ENCODE measurements at places on chromosomes 5 and 9. TPM values are rescaled to one million over a fixed set of nuclear protein-coding genes. Genes with fewer than 3 reads are reported as not detected.
A peak's percentile ranks its signal among the peaks of the same experiment; 100 is the strongest.

Gene MCC
- 1.2 TPM for polyA plus RNA-seq

Gene OMD
- 3.0 TPM for polyA plus RNA-seq

Gene MEIKIN
- polyA plus RNA-seq: 0.31 TPM

Gene C9orf43
- polyA plus RNA-seq: 0.60 TPM

Gene CDKN2A
- polyA plus RNA-seq: 1.7 TPM

Gene HAVCR2
- polyA plus RNA-seq: 3.6 TPM

Gene DMRT3
- not detected for polyA plus RNA-seq

Gene NR6A1
- 1.8 TPM for polyA plus RNA-seq

Gene ORM2
- not detected for polyA plus RNA-seq

GRCh38 chr5:75711151-75711550, 6.1 kb downstream of the POC5 start:
- no peak overlapping the region for H3K27ac ChIP-seq
- H3K4me1 ChIP-seq: peaks cover 5% of the 10 kb centered on the region
- H3K36me3 ChIP-seq: no peaks in the 10 kb centered on the region

- H3K4me1 ChIP-seq: peaks cover 32% of the 10 kb centered on the region
- no peaks in the 10 kb centered on the region for H3K27me3 ChIP-seq
- peak; percentile 66 for DNase-seq
- H3K4me3 ChIP-seq: no peak overlapping the region
- H3K27ac ChIP-seq: no peak overlapping the region
Measured at GRCh38 chr9:134723037-134723436, 81.4 kb downstream of the COL5A1 start.

GRCh38 chr5:135426102-135427082, 20.8 kb downstream of the DCANP1 start:
- no peaks in the 10 kb centered on the region for H3K27me3 ChIP-seq
- no peaks in the 10 kb centered on the region for H3K36me3 ChIP-seq
- DNase-seq: no peak
- no peak overlapping the region for H3K27ac ChIP-seq

GRCh38 chr5:65730910-65731309, 8.9 kb downstream of the NLN start:
- no peak overlapping the region for H3K27ac ChIP-seq
- no peaks in the 10 kb centered on the region for H3K36me3 ChIP-seq
- no peaks in the 10 kb centered on the region for H3K27me3 ChIP-seq
- H3K4me1 ChIP-seq: no peaks in the 10 kb centered on the region

DNA sequence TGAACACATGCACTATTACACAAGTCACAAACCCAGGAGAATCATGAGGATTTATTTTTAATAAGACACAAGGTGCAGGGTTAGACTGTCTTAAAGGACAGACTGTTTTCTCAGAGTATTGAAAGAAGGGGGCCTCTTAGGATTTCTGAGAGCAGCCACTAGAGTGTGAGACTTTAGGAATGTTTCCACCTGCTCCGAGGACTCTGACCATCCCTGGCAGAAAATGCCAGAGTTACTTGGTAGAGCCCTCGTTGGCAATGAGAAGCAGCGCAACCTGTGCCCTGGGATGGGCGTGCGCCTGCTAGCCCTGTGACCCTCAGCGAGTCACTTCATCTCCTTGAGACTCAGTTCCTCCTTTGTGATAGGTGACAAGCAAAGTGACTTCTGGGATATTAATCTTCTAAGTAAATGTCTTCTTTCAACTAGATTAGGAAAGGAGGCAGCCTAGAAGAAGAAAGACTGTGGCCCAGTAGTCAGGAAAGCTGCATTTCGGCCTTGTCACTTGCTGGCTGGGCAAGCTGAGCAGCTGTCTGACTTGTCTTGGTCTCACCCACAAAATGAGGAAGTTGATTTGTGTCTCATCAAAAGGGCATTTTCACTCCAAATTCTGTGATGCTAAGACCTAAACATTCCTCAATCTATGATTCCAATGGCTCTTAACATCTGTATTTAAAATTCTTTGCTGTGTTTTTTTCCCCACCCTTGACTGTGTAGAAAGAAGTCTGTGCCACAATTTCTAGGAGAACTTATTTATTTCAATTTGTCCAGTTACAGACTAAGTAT, 60.5 kb downstream of the PTCD2 start:
- no peak overlapping the region for H3K4me3 ChIP-seq
- no peak overlapping the region for H3K27ac ChIP-seq
- no peaks in the 10 kb centered on the region for H3K27me3 ChIP-seq
- no peaks in the 10 kb centered on the region for H3K36me3 ChIP-seq

GRCh38 chr5:54090495-54091120, 219.8 kb downstream of the ARL15 start:
- H3K4me3 ChIP-seq: no peak overlapping the region
- DNase-seq: no peak

- no peak for DNase-seq
- no peaks in the 10 kb centered on the region for H3K27me3 ChIP-seq
- no peaks in the 10 kb centered on the region for H3K4me1 ChIP-seq
- H3K4me3 ChIP-seq: no peak overlapping the region
Measured at GRCh38 chr5:173823721-173824567, 64.2 kb upstream of the CPEB4 start.

DNA sequence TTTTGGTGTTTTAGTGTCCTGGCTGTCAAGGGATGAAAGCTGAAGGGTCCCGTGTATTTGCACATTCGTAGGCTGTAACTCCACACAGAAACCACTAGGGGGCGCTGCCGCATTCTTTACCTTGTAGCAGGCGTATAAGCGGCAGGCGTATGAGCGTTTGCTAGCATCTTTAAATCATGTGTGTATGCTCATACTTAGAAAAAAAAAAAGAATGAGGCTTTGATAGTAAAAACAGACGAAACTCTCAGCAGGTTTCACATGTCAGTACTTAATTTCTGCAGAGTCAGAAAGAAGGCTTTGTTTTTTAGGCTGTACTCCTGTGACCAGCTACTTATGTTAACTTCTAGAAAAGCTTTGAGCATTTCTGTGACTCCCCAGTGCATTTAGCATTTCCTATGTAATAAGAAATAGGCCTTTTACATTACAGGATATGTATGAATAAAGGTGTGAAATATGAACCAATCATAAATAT, 218.8 kb upstream of the ADAMTSL1 start:
- no peak overlapping the region for H3K27ac ChIP-seq
- H3K36me3 ChIP-seq: no peaks in the 10 kb centered on the region

DNA sequence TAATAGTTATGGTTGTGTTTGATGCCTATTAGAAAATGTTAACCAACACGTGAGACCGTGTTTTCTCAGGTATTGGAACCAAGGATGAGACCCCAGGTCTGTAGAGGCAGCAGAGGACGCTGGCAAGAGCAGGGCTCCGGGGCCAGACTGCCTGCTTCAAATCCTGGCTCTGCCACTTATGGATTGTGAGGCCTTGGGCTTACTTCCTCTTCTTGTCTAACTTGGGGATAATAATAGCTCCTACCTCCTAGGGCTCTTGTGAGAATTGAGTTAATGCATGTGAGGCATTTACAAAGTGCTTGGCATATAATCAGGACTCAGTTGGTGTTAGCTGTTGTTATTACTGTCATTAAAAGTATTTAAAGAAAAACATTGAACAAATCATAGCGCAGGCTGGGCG, 85.5 kb upstream of the PITX1 start:
- no peak overlapping the region for H3K27ac ChIP-seq
- H3K4me3 ChIP-seq: no peak overlapping the region
- H3K36me3 ChIP-seq: no peaks in the 10 kb centered on the region
- no peaks in the 10 kb centered on the region for H3K4me1 ChIP-seq
- no peak for DNase-seq

- H3K27me3 ChIP-seq: no peaks in the 10 kb centered on the region
- no peak for DNase-seq
- no peaks in the 10 kb centered on the region for H3K36me3 ChIP-seq
- peaks cover 8% of the 10 kb centered on the region for H3K4me1 ChIP-seq
- H3K4me3 ChIP-seq: no peak overlapping the region
Measured at GRCh38 chr9:130409246-130409645, 35.5 kb upstream of the ASS1 start.

GRCh38 chr9:1647776-1648175, 367.4 kb upstream of the SMARCA2 start:
- H3K27ac ChIP-seq: no peak overlapping the region
- no peak overlapping the region for H3K4me3 ChIP-seq
- DNase-seq: no peak

DNA sequence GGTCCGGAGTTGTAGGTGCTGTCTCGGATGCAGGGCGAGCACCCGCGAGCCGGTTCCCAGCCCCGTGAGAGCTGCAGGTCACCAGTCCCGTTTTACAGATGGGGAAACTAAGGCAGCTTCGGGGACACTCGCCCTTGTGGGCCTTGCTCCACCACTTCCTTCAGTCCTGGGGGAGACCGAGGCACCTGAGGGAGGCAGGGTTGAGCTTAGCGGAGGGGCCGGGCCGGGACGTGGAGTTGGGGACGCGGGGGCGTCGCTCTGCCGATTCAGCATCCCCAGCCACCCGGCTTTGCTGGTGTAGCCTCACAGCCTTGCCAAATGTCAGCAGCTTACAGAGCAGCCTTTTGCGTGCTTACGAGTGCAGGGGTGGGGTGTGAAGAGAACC, 530 bp downstream of the BBLN start:
- H3K27ac ChIP-seq: peak overlapping the region; percentile 75
- DNase-seq: no peak
- peaks cover 12% of the 10 kb centered on the region for H3K4me1 ChIP-seq

- no peak overlapping the region for H3K27ac ChIP-seq
- no peaks in the 10 kb centered on the region for H3K36me3 ChIP-seq
- H3K4me3 ChIP-seq: no peak overlapping the region
- no peak for DNase-seq
- H3K4me1 ChIP-seq: no peaks in the 10 kb centered on the region
Measured at GRCh38 chr9:137705443-137705863, 86.6 kb downstream of the EHMT1 start.

DNA sequence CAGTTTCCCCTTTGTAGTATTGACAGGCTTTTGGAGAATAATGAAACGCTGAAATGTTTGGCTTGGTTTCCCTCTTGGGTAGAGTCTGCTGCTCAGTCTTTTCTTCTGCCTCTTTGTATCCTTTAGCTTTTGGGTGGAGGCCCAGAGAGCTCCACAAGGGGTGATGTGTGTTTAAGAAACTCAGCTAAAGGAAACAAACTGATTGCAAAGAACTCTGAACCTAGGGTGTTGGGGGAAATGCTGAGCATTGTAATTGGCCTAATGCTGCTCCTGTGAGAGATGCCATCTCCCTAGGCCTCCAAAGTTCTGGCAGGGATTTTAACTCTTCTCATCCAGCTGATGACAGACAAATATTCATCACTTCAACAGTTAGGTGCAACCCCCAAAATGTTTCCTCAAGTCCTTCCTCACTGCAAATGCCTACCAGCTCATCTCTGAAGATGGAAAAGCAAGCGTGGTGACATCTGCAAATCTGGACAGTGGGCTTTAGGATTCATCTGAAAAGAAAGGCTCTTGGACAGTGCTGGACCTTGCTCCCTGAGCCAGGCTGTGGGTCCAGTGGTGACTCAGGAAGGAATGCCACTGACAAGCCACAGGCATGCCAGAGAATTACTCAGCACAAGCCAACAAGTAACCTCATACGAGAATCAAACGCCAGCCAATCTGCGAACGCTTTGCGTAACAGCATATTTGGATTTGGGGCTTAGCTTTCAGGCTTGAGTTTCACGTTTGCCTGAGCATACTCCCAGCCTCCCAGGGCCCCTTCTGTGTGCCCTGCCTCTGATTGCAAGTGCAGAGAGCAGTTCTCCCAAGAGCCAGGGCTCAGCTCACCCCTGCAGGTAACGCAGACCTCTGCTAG, 30.5 kb upstream of the ZSWIM6 start:
- H3K4me1 ChIP-seq: peaks cover 17% of the 10 kb centered on the region
- H3K27ac ChIP-seq: peak overlapping the region; percentile 79
- H3K36me3 ChIP-seq: no peaks in the 10 kb centered on the region
- peak; percentile 85 for DNase-seq

DNA sequence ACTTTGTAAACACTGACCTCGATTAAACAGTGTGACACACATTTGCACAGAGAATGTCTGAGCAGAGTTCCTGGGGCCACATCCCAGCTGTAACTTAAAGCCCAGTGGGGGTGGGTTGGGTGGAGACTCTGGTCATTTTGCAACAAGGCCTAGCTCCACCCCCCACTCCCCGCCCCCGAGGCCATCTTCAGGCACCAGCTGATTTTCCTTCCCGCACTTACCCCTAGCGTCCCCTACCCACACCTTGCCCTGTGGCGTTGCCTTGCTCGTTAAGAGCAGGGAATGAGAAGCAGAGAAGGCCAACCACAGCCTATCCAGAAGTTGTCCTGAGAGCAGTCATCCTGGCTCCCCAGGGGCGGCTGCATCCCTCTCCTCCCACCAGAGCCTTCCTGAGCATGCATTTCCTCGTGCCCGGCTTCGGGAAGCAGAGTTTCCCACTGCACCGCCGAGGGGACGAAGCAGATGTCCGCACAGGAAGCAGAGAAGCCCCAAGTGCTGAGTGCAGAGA, 101.7 kb upstream of the SARDH start:
- no peaks in the 10 kb centered on the region for H3K27me3 ChIP-seq
- no peaks in the 10 kb centered on the region for H3K36me3 ChIP-seq
- no peak overlapping the region for H3K4me3 ChIP-seq
- H3K27ac ChIP-seq: no peak overlapping the region

GRCh38 chr5:61995486-61995885, 310.5 kb upstream of the KIF2A start:
- H3K4me1 ChIP-seq: no peaks in the 10 kb centered on the region
- H3K27me3 ChIP-seq: no peaks in the 10 kb centered on the region
- H3K36me3 ChIP-seq: no peaks in the 10 kb centered on the region

DNA sequence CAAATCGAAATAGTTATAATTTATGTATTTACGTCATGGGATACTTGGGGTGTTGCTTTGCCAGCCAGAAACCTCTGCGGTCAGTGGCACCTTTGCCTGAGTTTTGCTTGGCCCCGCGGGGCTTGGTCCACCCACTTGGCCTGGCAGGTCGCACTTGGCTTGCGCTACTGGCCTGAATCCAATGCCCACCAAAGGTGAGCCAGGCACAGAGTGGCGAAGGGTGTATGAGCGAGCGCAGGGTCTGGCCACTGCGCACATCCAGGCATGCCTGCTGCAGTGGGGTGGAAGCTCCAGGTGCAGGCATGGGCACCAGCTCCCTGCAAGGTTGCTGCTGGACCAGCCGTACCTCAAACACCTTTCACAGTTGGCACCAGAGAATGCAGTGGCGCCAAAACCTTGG, 714.6 kb downstream of the CDH9 start:
- no peak overlapping the region for H3K27ac ChIP-seq
- no peaks in the 10 kb centered on the region for H3K36me3 ChIP-seq
- no peaks in the 10 kb centered on the region for H3K27me3 ChIP-seq
- DNase-seq: no peak
- H3K4me1 ChIP-seq: no peaks in the 10 kb centered on the region

DNA sequence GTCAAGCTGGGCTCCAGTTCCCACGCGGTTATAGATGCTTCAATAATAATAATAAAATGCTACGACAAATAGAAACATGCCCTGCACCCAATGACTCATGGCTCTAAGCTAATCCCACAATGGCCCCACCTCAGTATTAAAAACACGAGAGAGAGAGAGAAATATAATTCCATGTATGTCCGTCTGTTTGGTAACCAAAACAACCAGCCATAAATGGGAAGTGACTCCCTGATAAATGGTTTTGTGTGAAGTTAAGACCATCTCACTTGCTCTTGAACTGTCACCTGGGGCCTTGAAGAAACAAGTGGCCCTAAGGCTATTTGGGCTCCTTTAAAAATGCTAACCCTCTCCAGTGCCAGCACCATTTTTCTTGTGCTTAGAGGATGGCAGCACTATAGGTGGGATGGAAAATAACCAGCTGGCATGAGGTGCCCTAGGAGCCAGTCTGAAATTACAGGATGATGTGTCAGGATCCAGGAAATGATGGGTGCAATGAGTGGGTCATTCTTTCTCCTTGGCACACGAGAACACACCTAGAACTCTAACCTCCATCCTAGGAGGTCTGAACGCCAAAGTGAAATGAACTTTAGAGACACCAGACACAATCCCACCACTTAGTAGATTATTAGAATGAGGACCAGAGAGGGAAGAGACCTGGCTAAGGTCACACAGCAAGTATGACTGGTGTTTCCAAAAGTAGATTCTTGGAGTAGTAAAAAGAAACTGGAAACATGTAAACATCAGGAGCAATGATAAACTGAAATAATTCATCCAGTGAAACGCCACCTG, 35.7 kb upstream of the ADRB2 start:
- no peaks in the 10 kb centered on the region for H3K36me3 ChIP-seq
- no peaks in the 10 kb centered on the region for H3K27me3 ChIP-seq
- no peak overlapping the region for H3K4me3 ChIP-seq
